ENCODE measurements at places on chromosomes 11 and 22.

GRCh38 chr11:36265793-36266628 lies 23.2 kb downstream of the COMMD9 start:
- peak; percentile 23 for DNase-seq

DNA sequence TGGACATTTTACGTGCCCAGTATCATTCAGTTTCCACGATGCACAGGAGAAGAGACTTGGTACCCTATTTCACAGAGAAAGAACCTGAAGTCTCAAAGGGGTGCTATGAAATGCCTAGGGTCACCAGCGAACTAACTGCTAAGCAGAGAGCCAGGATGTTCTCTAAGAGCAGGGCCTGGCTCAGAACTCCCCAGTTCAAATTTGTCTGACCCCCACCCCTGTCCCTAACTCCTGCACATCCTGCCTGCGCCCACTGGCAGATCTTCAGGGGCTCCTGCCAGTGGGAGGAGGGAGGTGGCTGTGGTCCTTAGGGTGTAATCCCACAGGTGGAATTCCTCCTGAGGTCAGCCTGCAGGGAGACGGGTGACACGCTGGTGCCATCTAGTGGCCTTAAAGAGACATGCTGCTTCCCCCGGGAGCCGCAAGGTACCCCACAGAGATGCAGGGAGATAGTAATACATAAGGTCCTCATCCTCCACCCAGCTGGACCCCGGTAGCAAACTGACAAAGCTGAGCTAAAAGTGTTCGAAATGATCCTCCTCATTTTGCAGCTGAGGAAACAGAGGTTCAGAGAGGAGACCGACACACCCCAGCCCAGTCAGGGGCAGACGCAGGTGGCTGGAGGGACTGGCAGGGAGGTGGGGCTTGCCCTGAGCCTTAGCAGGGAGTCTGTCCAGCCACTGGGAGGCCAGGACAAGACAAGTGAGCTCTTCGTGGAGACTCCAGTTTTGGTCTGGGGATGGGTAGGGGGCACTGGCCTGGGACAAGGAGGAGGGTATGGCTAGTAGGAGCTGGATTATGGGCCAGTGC lies 34.1 kb downstream of the MB start:
- DNase-seq: peak; percentile 23

DNA sequence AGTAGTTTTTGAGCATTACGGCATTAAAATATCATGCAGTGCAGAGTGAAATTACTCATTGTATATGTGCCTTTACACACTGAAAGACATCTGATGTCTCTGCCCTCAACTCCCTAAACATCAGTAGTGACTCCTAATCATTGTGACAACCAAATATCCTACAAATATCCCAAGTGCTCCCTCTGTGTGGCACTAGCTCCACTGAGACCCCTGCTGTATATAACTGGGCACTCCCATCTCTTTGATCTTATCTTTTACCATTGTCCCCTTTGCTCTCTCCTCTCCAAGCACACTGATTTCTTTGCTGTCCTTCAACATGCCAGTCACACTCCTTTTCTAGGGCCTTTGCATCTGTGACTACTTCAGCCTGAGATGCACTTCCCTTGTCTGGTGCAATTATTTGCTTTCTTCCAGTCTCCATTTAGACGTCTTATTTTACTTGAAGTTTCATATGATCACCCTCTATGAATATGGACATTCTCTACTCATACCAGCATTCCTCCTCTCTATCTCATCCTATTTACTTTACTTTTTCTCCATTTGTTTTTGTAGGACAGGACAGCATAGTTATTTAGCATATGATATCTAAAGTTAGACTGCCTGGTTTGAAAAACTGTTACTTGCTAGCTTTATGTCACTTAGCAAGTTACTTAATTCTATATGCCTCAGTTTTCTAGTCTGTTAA lies 2.4 kb downstream of the SLC5A12 start:
- DNase-seq: no peak

DNA sequence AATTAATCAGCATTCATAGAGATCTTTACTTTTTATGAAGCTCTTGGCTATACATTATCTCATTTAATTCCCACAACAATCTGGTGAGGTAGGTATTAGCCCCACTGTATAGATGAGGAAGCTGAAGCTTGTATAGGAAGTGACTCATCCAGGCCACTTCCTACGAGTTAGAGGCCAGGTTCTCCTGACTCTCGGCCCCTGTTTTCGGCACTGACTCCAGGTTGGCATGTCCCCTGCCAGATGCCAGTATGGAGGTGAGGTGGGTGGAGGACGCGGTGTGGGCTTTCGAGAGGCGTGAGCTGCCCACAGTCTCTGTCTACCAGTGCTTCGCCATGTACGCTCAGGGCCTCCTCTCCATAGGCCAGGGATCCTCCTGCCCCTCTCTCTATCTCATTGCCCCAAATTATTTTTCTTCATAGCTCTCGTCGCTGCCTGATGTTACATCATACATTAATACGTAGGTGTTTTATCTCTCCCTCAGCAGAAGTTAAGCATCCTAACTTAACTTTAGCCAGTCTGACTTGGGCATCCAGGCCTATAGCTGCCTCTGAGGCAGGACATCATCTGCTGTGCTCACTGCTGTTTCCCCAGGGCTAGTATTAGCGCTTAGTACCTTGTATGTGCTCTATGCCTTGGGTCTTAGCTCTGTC lies 9.0 kb downstream of the DGAT2 start:
- no peak for DNase-seq

DNA sequence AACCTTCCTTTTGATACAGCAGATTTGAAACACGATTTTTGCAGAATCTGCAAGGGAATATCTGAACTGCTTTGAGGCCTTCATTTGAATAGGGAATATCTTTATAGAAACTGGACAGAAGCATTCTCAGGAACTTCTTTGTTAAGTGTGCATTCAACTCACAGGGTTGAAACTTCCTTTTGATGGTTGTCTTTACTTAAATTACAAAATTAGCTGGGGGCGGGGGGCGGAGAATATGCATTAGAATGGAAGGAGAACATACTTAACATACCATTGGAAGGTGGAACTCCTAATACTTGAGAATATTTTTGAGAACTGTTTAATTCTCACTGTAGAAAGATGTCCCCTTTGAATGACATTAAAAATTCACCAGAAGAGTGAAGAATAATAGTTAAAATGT lies 104.4 kb downstream of the TRIM51G start:
- DNase-seq: no peak

GRCh38 chr11:117818041-117818873 lies 6.3 kb downstream of the FXYD2 start:
- DNase-seq: no peak

DNA sequence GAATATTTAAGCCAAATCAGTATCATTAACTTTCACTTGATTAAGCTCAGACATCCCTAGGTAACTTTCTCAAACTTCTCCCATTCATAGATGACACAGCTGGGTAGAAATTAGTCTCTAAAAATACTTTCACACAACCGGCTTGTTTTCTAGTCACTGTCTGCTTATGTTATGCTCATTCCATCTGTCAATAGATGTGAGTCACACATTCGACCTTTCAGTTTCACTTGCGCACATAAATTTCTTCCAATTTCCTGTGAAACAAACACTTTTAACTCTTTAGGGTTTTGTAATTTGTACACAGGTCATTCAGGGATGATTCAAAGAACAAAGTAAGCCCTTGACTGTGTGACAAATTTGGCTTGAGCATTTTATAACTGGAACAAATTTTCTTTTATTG lies 723.0 kb downstream of the KCNA4 start:
- DNase-seq: peak; percentile 58

GRCh38 chr11:73270855-73271477 lies 1.2 kb upstream of the P2RY6 start:
- no peak for DNase-seq

DNA sequence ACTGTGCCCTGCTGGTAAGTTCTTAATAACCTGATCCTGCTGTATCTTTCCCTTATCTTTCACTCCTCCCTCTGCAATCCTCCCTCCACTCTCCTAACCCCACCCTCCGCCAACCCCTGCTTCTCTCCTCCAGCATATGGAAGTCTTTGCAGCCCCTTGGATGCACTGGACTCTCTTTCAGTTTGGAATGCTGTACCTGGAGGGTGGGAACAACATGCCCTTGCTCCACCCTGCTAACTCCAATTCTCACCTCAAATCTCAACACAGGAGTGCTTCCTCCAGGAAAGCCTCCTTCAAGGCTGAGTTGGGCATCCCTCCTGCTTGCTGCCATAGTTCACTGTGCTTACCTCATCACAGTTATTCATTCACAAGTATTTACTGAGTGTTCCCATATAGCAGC lies 52.8 kb upstream of the LDLRAD3 start:
- no peak for DNase-seq

GRCh38 chr11:71210861-71211260 lies 41.5 kb downstream of the SHANK2 start:
- DNase-seq: no peak

DNA sequence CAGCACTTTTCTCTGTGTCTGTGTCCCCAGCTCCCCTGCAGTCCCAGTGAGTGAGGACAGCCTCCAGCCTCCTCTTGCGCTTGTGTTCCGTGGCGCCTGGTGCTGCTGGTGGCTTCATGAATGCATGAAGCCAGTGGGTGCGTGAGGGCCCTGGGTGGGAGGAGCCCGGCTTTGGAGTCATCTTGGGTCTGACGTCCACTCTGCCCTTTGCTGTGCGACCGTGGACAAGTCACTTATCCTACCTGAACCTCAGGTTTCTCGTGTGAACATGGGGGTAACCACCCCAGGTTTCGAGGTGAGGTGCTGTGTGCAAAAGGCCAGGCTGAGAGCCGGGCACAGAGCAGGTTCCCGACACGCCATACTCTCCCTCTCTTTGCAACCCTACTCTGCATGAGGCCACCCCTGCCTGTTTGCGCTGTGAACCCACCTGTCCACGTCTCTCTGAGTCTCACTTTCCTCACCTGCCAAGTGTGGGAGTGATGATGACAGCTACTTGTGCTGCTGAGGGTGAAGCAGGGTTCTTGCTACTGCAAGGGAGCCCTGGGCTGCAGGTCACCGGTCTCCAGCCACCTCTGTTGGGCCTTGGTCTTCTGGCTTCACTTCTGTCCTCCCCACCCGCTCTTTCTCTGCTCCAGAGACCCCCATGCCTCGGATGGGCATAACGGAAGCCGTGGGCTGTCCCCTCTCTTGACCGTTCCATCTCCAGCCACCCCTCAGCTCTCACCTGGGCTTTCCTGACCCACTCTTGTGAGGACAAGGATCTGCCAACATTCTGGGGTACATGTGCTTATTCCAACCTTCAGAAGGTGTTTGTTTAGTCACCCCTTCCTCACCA lies 537.6 kb downstream of the TBC1D22A start:
- DNase-seq: no peak

GRCh38 chr11:450809-451451 lies 851 bp downstream of the PTDSS2 start:
- peak; percentile 62 for DNase-seq

DNA sequence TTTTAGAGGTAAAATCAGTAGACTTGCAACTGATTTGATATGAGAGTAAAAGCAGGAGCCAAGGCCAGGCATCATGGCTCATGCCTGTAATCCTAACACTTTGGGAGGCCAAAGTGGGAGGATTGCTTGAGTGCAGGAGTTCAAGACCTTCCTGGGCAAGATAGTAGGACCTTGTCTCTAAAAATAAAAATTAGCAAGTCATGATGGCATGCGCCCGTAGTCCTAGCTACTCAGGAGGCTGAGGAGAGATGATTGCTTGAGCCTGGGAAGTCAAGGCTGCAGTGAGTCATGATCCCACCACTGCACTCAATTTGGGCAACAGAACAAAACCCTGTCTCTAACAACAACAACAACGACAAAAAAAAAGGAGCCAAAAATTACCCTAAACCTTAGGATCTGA lies 13.5 kb downstream of the SGSM3 start:
- DNase-seq: peak; percentile 29
